ENCODE measurements at places on chromosomes 2 and 18. TPM values are rescaled to one million over a fixed set of nuclear protein-coding genes. Genes with fewer than 3 reads are reported as not detected.

Gene CABLES1
- 5.4 TPM for total RNA-seq

Gene PCARE
- not detected for total RNA-seq

Gene FAM228A
- not detected for total RNA-seq

Gene IL1RN
- total RNA-seq = not detected

Gene CAPN14
- total RNA-seq = not detected
